NCI-H1417 (cell line): ENCODE measurements at places on chromosomes 2 and 18.
A peak's percentile ranks its signal among the peaks of the same experiment; 100 is the strongest.

- no peak for DNase-seq
Measured at GRCh38 chr2:74510272-74510671, 2.8 kb upstream of the PCGF1 start.

- no peak for DNase-seq
Measured at GRCh38 chr2:226445216-226445861, 354.3 kb downstream of the IRS1 start.

DNA sequence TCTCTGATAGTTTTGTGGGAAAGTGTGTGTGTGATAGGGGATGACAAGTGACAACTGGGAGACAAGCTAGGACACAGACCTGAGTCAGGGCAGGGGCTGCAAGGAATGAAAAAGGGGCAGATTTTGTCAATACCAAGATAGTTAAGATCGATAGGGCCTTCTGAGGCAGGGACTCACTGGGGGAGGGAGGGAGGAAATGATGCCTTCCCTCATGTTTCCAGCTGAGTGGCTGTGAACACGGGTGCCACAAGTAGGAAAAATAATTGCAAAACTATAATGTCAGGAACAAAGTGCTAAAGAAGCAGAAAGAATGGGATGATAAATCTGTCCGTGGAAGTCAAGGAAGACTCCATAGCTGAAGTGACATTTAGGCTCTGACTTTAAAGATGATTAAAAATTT is 24.2 kb downstream of the CDH2 start:
- DNase-seq = no peak

GRCh38 chr2:15472876-15473275 is 88.3 kb downstream of the NBAS start:
- DNase-seq = no peak

DNA sequence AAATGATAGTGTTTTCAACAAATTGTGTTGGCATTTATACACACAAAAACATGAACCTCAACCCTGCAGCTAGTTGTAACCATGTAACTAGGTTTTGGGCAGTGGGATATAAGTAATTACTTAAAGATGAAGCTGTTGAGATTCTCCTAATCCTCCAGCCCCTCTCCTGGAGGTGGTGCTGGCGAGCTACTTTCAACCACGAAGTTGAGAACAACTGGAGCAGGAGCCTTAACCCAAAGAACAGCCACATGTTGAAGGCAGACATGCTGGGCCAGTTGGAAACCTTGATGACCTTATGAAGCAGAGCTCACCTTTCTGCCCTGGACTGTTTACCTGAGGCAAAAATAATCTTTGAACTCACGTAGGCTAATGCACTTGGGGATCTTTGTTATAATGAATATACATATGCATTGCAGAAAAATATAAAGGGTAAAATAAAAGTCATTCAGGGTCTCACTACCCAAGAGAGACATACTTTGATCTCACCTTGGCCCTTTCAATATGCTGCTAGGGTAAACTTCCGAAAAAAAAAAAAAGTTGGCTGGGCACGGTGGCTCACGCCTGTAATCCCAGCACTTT is 89.6 kb upstream of the NPAS2 start:
- no peak for DNase-seq

DNA sequence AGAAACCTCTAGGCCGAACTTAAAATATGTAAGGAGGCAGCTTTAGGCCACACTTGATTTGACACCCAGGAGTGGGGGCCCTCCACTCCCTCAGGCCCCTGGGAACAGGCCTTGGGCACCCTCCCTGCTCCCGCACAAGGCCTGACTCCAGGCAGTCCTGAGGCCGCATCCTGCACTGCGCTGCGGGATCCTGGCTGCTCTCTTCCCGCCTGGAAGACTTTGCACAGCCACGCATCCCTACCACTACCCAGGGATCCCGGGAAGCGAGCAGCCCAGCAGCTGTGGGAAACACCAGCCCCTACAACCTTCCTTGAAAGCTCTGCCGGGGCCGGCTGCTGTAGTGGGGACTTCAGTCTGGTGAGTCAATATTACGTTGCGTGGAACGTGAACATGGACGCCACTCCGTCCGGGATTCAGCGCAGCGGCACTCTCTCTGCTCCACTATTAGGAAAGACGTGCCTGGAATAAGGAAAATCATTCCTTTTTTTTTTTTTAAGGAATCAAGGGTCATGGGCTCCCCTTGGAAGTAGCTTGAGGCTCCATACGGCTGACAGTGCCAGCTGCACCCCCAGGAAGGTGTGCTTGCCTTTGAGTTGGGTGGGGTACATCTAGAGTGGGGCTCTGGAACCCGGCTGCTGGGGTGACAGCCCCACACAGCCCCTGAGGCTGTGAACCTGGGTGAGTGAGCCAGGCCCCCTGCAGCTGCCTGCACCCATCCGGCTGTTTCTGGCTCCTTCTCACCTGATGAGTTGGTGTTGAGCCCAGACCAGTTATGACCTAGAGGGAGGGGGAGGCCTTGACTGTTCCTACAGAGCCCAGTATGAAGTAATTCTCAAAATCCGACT is 119.2 kb upstream of the TMEM18 start:
- no peak for DNase-seq

GRCh38 chr2:219442256-219443015 is 7.8 kb downstream of the SPEG start:
- DNase-seq = peak; percentile 47

DNA sequence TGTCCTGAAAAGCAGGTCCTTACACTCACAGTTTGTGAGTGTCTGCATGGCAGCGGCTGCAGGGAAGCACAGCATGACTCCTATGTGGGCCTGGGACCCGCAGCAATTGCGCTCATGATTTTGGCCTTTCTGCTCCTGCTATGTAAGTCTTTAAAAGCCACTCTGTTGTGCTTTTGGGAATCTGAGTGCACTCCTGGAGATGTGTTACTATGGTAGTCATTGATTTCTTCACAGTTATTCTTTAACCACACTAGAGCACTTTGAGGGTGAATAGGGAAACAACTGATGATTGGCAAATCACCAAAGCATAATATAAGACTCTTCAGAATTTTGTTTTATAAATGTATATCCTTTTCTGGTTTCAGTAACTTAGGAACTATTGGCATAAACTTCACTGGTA is 40.9 kb downstream of the DSG2 start:
- DNase-seq = peak; percentile 85

GRCh38 chr2:107263628-107264027 is 377.7 kb upstream of the ST6GAL2 start:
- DNase-seq = no peak

DNA sequence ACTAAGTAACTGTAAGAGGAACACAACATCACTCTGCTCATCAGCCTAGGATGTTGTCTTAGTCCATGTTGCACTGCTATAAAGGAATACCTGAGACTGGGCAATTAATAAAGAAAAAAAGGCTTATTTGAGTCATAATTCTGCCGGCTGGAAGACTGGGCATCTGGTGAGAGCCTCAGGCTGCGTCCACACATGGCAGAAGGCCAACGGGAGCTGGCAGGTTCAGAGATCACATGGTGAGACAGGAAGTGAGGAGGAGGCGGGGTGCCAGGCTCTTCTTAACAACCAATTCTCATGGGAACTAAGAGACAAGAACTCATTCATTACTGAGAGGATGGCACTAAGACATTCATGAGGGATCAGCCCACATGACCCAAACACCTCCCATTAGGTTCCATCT is 46.8 kb downstream of the EPG5 start:
- DNase-seq = peak; percentile 57

DNA sequence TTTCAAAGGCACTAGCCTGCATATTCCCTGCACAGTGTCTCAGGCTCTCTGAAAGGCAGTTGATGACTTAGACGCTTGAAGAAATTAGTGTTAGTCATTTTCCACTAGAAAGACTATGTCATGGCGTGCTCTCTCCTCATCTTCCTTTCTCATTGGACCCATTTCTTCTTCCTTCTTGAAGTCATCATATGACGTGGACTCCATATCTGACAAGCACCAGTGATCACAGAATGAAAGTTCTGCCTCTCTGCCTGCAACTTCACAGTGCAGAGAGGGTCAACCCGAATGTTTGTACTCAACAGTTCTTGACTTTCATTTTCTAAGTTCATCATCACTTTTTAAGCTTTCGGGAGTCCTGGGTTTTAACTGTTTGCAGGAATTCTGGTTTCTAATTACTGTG is 63.7 kb upstream of the CYRIA start:
- no peak for DNase-seq

DNA sequence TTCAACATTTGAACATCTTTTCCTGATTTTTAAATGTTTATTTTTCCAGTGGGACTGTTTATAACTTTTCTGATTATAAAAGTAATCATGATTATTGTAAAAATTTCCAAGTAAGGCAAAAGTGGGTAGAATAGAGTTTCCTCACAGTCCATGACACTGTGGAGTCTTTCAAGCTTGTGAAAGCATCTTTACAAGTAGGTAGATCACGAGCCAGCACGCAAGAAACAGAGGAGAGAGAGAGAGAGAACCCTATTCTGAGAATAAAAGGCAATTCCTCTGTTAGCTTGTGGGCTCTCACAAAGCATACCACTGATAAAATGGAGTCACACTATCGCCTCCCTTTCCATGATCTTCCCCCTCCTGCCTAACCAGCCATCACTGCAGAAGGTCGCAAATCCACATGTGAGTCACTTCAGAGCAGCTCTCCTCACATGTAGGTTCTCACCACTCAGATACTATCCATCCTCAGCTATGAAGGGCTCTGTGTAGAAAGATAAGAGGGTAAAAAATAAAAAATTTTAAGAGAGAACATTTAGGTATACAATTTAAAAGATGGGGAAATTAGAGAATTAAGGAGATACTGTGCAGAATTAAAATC is 40.3 kb downstream of the AAK1 start:
- DNase-seq = no peak

GRCh38 chr2:239835056-239835455 is 190.1 kb downstream of the NDUFA10 start:
- DNase-seq = no peak

GRCh38 chr18:30982285-30982992 is 60.1 kb downstream of the DSC3 start:
- no peak for DNase-seq

DNA sequence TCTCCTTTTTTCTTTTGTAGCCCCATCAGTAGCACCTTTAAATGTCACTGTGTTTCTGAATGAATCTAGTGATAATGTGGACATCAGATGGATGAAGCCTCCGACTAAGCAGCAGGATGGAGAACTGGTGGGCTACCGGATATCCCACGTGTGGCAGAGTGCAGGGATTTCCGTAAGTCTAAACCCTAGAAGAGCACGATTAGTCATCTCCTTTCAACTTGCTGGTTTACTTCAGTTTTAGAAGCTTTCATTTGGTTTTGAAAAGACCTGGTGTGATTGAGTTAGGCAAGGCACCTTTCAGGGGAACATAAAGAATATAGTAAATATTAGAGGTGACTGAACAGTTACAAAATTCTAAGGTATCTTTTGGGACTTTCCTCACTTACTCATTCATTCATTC is 72.2 kb upstream of the TMEM87B start:
- DNase-seq = no peak

DNA sequence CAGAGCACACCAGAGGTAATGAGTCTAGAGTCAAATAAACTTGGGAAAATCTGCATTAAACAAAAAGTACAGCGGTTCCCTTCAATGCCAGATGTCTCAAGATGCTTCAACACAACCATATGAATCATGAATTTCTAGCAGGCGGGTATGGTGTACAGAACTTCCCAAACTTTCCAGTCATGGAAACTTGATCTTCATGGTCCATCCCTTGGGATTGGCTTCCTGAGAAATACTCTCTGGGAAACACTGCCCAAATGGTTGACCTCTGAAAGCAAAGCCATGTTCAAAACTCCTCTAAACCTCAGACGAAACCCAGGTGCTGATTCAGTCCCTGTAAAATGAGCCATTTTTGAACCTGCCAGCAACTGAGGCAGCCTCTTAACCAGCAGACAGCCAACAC is 16.4 kb upstream of the TMEM247 start:
- no peak for DNase-seq
